ENCODE measurements at places on chromosomes 2 and 18. TPM values are rescaled to one million over a fixed set of nuclear protein-coding genes. Genes with fewer than 3 reads are reported as not detected.

UCN gene
- 6.6 TPM for total RNA-seq

POTEI gene
- 2.8 TPM for total RNA-seq

GPR35 gene
- total RNA-seq: 0.16 TPM

TIA1 gene
- 72.8 TPM for total RNA-seq

TUBB8B gene
- total RNA-seq: not detected

MC2R gene
- total RNA-seq: not detected

LYPD1 gene
- total RNA-seq: 29.0 TPM

SLC66A3 gene
- total RNA-seq: 5.7 TPM

Measured in A375 (cell line).